ENCODE measurements at places on chromosomes 2 and 18.

DNA sequence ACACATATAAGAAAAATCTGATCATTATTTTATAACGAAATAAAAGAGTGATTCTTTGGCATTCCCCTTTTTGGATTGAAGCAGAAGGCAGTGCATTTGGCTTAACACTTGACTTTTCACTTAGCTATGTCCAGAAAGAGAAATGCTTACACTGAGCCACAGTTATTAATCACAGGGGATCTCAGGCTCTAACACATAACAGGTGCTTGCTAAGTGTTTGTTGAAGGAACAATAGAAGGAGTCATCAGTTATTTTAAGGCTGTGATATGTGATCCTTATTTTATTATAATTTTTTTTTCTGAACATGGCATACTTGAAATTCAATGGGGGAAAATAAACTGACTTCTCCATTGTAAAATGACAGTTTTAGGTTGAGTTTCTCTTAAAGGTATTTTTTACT is 209.5 kb downstream of the UBE2E3 start:
- no peak for DNase-seq

- no peak for DNase-seq
Observed at GRCh38 chr2:88855620-88856408, 164.3 kb downstream of the RPIA start.

DNA sequence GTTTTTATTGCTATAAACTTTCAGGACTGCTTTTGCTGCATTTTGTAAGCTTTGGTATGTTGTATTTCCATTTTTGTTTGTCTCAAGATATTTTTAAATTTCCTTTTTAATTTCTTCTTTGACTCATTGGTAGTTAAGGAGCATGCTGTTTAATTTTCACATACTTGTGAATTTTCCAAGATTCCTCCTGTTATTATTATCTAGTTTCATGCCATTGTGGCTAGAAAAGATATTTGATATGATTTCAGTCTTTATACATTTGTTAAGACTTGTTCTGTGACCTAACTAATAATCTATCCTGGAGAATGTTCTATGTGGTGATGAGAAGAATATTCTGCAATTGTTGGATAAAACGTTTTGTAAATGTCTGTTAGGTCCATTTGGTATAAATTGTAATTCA is 62.1 kb downstream of the NUP35 start:
- no peak for DNase-seq

- DNase-seq: no peak
Observed at GRCh38 chr2:30505500-30506180, 58.6 kb downstream of the LCLAT1 start.

DNA sequence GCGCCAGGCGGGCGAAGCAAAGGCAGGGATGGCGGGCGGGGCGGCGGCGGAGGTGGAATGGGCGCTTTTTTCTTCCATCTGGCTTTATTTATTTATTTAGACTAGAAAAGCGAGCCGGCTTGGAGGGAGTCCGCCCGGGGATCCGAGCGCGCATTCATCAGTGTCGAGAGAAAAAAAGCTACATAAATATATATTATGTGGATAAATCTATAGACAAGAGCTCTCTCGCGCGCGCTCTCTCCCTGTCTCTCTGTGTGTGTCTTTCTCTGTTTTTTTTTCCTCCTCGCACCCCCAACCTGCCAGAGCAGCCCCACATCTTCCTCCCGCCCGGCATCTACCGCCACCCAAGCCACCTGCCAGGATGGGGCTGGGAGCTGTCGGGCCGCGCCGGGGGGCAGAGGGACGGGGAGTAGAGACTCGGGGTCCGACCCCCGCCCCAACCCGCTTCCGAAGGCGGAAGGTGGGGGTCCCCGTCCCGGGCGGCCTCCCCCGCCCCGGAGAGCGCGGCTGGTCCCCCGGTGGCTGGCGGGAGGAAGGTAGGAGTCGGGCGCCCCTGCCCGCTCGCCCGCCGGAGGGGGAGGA is 972 bp upstream of the CELF4 start:
- DNase-seq: no peak

- DNase-seq: no peak
Observed at GRCh38 chr2:201996679-201997314, 36.9 kb upstream of the FZD7 start.

DNA sequence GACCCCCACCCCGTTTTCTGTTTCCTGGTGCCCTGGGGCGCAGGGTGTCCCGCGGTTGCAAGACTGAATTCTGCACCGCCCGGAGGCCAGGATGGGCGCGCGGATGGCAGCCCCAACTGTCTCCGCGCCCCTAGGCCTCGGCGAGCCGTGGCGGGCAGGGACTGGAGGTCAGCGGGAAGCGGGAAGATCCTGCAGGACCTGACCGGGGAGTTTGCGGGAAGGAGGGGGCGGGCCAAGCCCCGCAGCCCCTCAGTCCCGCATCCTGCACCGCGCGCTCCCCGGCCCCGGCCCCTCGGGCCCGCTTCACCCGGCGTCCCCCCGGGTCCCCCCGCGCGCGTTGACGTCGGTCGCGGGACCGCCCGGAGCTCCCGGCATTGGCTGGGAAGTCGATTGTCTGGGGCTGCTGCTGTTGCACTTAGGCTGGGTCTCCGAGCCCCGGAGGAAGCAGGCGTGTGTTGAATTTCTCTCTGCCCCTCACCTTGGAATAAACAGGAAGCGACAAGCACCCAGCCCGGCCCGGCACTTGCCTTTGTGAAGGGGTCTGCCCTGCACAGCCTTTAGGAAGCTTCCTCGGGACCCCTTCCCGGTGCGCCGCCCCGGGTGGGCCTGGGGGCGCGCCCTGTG is at the start of gene LDLRAD4:
LDLRAD4 (plus strand) TSS at position 393 of the 624 bp plus-strand sequence.
- peak; percentile 23 for DNase-seq

- no peak for DNase-seq
Observed at GRCh38 chr2:98959810-98960507, 23.9 kb upstream of the CRACDL start.

DNA sequence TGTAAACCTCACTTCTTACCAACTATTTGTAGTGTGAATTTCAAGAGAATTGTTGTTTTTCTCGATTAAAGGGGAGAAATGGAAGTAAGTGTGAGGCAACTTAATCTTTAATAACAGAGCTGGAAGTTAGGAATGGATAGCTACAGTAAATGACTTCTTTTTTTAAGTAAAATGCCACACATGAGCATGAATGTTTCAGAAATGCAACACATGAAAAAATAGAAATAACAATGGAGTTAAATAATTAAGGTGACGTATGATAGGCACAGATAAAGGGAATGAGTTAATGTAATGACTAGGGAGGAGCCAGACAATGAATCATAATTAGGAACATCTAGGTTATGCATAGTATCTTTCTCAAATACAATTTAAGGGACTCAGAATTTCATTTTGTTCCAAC is 3.4 kb downstream of the REL start:
- DNase-seq: no peak

DNA sequence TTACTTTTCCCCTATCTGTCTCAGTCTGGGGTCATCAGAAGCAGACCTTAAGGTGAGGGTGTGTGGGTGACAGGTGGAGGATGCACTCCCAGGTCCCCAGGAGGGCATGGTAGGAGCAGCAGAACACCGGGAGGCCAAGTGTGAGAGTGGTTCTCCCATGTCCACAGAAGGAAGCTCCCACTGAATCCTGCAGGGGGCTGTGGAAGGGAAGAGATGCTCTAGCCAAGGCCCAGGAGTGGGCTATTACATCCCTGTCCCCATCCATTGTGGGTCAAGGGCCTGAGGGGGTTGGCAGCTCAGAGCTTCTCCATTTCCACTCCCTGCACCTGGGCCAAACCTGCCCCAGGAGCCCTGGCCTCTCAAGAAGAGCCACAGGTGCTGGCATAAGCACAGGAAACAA is 86.4 kb upstream of the KCNE4 start:
- no peak for DNase-seq

DNA sequence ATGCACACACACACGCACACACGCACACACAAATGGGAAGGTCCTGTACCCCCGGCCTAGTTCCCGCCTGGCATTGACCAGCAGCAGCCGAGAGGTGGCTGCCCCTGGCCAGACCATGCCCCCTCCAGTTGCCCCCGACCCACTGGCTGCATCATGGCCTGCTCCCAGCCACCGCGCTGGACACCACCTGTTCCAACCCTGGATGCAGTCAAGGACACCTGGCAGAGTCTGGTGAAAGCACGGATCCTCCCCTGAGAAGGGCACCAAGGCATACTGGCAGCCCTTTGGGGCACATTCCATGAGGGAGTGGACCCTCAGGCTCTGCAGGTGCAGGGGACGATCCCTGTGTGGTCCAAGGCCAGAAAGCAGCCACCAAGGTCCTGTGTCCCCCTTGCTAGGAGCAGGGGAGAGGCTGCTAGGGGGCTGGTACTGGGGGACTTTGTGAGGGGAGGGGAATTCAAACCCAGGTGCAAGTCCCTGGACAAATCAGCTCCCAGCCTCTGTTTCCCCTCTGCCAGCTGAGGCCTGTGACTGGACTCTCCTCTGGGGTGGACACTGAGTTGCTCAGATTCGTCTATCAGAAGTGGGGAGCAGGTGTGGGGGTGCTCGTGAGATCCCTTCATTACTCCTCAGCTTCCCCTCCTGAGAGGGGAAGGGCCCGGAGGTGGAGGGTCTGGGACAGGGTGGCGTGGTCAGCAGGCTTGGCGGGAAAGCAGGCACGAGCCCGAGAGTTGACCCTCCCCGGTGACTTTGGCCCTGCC is 3.5 kb downstream of the ESPNL start:
- DNase-seq: no peak

GRCh38 chr2:236814593-236814992 is 245.0 kb downstream of the ACKR3 start:
- no peak for DNase-seq

- DNase-seq: no peak
Observed at GRCh38 chr2:58796239-58796910, 555.2 kb upstream of the FANCL start.

DNA sequence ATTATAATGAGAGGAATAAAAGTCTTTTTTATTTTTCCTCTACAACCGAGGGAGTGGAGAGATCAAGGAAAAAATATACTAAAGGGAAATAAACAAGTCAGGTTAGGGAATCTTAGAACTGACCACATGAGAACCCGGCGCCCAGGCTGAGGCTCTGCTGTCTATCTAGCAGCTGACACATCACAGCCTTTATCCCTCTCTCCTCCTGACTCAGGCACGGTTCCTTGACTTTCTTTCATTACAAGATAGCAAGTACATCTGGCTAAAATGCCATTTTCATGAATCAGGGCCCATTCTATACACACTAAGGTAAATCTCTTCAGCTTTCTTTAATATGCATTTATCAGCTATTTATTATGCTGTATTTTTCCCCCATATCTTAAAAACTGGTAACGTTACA is 296.0 kb downstream of the TMX3 start:
- no peak for DNase-seq

DNA sequence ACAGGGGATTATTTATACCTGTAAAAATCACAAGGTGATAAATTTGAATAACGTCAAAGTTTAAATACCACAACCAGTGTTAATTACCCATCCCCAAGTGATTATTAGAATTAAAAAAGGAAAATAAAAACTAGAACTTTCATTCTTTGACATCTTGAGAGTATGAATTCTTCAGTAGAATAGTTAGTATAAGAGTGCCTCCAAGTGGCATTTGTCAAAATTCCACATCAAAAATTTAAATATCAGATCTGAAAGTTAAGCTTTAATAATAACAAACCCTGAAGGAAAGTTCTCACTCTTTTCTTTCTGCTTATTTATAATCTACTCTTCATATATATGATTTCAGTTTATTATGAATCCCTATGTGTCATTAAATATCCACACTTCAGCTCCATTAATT is 273.7 kb upstream of the KYNU start:
- DNase-seq: no peak

GRCh38 chr2:88590998-88591613 is 36.2 kb downstream of the EIF2AK3 start:
- peak; percentile 51 for DNase-seq

GRCh38 chr2:162212366-162212765 is 30.9 kb downstream of the FAP start:
- no peak for DNase-seq
